LNCaP clone FGC (cell line): ENCODE measurements at places on chromosomes 7 and 10.

DNA sequence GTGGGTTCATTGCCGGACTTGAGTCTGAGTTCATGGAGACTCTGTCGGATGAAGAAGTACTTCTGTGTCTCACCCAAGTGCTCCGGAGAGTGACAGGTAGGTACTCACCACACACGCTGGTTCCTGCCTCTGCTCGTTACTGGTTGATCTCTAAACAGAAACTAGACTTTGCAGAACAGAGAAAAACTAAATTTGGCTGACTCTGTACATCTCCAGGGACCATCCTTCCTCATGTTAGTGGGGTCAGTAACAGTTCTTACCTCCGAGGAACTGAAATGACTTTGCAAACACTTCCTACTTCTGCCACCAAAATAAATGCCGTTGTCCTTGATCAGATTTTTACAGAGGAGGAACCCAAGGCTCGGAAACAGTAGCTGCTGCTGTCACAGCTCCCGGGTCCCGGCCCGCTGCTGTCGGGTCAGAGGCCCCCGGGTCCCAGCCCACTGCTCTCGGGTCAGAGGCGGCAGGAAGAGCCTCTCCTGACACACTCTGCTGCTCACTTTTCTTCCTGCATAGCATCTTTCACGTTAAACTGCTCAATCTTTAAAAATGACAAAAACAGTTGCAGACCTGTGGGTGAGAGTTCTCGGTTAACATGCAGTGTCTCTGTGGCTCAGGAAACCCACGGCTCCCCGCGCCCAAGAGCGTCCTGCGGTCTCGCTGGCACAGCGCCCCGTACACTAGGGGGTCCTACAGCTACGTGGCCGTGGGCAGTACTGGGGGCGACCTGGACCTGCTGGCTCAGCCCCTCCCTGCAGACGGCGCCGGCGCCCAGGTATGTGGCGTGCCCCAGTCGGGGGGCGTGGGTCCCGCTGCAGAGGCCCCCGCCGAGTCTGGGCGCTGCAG lies 4.8 kb upstream of the MTG1 start:
- DNase-seq: no peak

DNA sequence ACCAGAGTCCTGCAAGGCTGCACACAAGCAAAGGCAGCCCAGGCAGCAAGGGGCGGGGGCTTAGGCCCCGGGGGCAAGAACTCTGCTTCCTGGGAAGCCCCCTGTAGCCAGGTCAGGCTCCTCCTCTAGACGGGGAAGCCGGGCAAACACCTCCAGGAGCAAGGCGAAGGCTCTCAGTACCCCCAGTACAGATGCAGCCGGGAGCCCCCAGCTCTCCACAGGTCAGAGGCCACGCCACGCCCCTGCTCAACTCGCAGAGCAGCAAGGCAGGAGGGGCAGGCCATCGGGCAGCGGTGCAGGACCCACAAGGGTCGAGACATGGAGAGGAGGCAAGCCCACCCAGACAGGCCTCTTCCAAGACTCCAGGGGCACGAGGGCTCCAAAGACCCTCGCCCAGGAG lies 108.8 kb downstream of the MAD1L1 start:
- no peak for DNase-seq

DNA sequence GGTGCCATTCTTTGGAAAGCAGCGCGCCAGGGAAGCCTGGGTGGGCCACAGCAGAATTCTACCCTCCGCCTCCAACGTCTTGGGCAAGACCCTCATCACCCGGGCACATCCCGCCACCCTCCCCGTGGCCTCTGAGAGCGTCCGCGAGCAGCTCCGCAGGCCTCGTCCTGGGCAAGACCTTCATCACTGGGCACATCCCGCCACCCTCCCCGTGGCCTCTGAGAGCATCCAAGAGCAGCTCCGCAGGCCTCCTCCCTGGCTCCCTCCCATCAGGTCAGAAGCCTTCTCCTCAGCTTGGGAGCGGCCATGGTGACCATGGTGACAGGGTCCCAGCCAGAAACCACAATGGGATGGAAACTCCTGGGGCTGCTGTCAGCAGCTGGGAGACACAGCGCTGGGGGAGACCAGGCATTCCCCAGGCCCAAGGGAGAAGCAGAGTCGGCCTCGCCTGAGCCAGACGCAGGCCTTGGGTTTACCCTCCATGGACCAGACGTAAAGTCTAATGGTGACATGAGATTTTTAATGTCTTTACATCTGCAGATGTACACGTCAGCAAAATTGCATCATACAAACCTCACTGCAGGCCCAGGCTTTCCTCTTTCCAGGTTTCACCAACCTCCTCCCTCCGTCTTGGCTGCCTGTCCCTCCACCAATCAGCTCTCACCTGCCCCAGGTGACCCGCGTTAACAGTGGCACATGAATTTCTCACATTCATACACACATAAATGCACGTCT lies 55.1 kb upstream of the PPP2R2D start:
- DNase-seq: no peak

GRCh38 chr7:150399421-150400007 lies 20.4 kb downstream of the ZNF775 start:
- DNase-seq: no peak

GRCh38 chr10:123912871-123913270 lies 21.3 kb upstream of the CPXM2 start:
- DNase-seq: no peak

DNA sequence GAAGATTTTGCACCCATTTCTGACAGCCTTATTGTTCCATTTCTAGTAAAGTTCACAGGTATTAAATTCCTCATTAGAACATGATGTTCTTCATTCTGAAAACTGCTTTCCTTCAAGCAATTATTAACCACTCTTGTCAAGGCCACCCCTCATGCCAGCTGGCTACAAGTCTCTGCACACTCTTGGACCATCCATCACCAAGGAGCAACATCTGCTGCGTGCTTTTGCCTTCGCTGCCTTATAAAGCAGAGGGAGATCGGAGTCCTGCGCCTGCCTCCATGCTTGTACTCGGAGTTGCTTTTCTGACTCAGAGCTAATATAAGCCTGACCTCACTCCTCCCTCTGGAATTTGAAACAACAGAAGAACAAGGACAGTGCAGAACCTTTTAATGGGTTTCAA lies 529.9 kb upstream of the DPP6 start:
- no peak for DNase-seq

- no peak for DNase-seq
Measured at GRCh38 chr10:96188916-96189315, 58.8 kb downstream of the ZNF518A start.

DNA sequence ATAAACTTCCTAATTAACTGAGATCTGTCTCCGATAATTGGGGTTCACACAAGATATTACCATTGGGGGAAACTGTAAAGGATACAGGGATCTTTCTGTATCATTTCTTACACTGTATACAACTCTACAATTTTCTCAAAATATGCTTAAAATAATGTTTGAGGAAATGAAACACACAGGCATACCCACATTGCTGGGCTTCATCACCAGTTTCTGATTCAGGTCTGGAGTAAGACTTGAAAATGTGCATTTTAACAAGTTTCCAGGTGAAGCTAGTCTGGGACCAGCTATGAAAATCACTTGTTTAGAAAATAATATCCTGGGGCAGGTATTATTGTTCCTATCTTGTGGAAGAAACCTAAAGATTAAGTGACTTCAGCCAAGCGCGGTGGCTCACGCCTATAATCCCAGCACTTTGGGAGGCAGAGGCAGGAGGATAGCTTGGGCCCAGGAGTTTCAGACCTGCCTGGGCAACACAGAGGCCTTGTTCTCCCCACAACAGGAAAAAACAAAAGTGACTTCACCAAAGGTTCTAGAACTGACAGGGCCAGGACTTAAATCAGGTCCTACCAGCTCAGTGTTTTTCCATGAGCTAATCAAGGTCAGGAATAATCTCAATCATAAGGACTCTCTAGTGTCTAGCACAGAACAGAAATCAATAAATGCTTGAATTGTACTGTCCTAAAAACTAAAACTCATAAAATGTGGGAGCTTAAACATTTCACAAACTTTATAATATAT lies 12.6 kb downstream of the TOMM7 start:
- no peak for DNase-seq

GRCh38 chr7:30165590-30165989 lies 30.8 kb downstream of the MTURN start:
- DNase-seq: no peak

- DNase-seq: no peak
Measured at GRCh38 chr7:146002431-146003078, 114.0 kb upstream of the CNTNAP2 start.

- DNase-seq: no peak
Measured at GRCh38 chr10:48805411-48805810, 120.7 kb downstream of the WDFY4 start.

- no peak for DNase-seq
Measured at GRCh38 chr7:129227646-129228578, 3.1 kb downstream of the AHCYL2 start.
